ENCODE measurements at places on chromosomes 7 and 10. TPM values are rescaled to one million over a fixed set of nuclear protein-coding genes. Genes with fewer than 3 reads are reported as not detected.

GRCh38 chr7:49812534-49812933, 39.1 kb downstream of the VWC2 start:
- DNase-seq: no peak

GRCh38 chr10:112359606-112360307, 14.2 kb upstream of the ACSL5 start:
- no peak for DNase-seq

DNA sequence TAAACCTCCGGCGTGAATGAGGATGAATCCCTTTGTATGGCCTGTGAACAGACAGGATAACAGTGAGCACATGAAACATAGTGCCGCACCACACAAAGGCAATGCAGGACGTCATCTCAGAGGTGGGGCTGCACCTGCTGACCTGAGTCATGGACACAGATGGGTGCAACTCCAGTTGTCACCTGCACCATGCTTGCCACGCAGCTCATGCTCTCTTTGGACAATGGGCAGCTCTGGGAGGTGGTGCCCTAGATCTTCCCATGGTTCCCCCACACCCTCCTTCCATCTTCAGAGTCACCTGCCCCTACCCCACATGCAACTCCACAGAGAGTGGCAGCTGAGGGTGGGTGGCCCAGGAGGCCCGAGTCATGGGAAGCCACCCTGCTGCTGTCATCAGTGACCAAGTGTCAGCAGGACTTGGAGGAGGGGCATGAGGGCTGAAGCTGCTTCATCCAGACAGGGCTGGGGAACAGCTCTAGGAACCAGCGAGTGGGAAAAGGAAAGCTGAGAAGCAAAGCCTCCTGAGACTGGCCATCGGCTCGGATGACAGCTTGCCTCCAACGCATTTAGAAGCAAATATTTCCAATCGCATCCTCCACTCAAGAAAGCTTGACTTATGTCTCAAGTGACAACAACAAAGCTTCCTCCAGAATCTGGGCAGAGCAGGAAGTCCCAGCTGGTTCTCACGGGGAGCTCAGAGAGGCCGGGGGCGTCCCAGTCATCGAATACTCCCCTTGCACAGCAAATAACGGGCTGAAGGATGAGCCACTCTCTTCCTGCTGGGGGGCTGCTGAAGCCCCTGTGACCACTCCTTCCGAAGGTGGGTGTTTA, 27.1 kb downstream of the VIPR2 start:
- peak; percentile 26 for DNase-seq

DNA sequence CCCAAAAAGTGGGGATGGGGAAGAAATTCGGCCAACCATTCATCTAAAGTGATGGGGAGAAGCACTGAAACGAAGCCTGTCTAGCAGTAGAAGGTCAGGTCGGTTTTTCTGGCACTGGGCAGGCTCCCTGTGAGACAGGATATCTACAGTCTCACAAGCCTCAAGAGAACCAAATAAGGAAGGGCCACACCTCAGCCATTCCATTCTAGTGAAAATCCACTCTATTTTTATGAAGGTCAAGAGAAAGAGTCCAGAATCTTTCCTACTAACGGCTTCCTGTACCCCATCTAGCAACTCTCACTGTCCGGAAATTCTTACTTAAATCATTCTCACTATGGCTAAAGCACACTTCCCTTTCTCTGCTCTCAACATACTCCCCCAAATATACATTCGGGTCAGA, 267.1 kb downstream of the PRPF18 start:
- no peak for DNase-seq

DNA sequence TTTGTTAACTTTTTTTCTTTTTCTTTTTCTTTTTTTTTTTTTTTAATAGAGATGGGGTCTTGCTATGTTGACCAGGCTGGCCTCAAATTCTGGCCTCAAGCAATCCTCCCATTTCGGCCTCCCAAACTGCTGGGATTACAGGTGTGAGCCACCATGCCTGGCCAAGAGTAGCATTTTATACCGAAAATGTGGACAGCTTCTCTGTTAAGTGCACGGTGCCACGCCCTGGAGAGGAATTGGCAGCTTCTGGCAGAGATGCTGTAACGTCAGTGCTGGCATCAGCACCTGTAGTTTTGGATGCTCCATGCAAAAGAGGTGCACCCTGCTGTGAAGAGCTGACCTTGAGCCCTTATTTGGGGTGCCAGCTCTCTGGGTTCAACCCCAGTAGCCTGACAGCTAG, 18.2 kb downstream of the IL15RA start:
- DNase-seq: no peak

DNA sequence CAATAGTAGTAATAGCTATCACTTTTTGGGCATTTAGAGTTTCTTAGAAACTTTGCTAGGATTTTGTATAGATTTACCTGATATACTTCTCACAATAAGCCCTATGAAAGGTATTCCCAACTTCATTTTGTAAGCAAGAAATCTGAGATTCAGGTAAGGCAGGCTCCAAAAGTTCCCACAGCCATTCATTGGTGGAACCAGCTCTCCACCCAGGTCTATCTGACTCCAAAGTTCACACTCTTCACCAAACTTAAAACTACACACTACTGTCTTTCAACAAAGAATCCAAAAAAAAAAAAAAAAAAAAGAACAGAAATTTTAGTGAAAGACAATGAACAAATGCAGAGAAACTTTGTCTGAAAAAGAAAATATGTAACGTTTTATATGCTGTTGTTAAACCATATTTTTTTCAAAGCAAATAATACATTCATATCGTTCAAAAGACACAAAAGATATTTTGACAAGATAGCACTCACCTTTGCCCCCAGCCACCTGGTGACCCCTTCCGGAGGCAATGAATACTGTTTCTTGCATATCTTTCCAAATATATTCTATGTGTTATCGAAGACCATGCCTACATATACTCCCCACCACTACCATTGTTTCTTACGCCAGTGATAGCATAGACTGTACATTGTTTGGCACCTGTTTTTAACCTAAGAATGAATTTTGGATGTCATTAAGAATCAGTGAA, 108.2 kb downstream of the C1GALT1 start:
- no peak for DNase-seq

DNA sequence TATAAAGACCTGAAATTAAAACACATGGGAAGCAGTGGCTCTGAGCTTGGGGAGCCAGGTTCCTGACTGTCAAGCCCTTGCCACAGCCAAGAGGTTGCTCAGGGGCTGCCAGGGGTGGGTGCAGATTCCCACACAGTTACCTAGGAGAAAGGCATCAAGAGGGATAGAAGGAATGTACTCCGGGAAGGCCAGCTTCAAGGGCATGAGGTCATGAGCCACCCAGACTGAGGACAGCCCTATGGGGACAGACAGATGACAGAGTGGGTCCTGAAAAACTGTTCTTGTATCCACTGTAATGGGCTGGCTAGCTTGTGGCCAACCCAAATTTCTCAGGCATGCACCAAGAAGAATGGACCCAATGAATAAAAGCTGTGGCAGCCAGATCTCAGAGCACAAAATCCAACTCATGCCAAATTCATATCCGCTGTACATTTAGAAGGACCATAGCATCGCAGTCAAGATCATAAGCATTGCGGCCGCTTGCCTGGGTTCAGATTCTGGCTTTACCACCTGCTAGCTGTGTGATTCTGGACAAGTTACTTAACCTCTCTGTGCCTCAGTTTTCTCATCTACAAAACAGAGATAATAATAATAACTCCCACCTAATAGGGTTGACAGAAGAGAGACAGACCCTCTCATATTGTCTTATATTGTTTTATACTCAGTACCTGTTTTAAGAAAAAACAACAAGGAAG, 44.9 kb upstream of the KCNMA1 start:
- no peak for DNase-seq

- DNase-seq: no peak
Observed at GRCh38 chr10:91090761-91091529, 129.5 kb upstream of the PCGF5 start.

DNA sequence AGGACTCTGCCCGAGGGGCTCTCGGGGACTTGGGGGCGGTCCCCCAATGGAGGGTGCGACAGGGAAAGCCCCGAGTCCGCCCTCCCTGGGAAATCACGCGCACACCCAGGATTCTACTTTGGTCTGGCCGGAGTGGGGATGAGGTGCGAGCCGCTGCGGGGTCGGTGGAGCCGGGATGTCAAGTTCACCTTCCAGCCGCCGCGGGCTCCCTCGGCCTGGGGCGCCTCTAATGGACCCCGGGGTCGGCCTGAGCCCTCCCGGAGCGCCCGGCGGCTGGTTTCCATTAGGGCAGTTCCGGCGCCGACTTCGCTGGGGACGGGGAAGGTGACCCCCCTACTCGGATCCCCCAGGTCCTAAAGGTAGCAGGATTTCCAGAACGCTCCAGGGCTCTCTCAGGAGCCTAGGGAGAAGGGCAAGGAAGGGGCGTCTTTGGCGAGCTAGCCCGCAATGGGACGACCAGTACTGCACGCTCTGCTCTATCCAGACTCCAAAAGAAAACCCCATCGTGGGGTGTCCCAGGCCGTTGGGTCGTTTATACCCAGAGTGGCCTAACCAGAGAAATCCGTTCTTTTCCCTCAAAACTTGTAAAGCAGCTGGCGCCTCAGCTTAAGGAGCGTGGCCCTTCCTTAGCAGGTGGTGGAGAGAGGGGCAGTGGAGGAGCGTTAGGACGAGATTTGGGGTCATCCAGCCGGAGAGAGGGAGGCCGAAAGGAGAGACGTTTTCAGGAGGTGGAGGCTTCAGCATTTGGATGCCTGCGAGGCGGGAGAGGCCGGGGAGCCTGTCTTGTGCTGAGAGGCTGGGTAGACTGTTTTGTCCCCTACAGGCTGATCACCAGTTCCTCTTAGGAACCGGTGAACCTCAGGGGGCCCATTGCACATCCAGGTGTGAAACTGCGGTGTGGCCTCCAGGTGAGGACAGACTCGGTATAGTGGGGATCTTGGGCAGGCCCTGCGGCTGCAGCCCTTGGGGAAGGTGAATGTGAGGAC, 860 bp upstream of the WDR86 start:
- DNase-seq: no peak

- peak; percentile 38 for DNase-seq
Observed at GRCh38 chr10:132129431-132129830, 57.3 kb upstream of the DPYSL4 start.

GRCh38 chr7:81330108-81330507, 411.3 kb upstream of the SEMA3C start:
- DNase-seq: no peak

DNA sequence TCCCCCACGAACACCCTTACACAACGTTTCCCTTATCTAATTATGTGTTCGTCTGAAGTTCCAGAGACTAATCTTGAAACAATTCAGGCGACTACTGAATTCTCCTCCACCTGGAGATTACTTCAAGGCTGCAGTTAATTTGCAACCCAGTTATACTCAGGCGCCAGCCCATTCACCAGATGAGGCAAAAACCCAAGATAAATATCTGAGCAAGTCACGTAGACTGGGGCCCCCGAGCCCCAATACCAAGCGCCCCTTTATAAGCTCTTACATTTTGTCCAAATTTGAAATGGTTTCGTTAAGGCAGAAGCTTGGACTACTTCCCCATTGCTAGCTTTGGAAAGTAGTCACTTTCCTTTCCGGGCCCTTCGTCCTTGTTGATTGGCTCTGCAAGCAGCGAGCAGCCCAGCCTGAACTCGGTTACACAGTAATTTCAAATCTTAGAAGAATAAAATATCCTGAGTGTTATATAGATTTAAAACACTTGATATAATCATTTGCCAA, 1.2 kb downstream of the TPK1 start:
- no peak for DNase-seq

DNA sequence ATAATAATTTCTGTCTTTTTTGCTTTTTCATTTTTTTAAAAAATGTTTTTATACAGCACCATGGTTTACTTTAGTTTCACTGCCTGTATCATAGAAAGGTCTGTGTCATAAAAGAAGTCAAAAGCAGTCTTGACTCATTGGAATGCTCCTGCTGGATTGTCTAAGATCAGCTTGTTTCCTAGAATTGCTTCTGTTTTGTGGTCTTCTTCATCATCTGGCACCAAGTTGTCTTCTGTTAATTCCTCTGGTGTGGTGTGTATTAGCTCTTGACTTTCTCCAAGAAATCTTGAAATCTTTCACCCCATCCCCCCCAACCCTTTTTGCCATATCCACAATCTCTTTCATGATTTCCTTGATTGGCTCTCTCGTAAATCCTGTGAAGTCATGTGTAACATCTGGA, 250.3 kb upstream of the CXCL12 start:
- DNase-seq: no peak

- DNase-seq: no peak
Observed at GRCh38 chr7:145700488-145700887, 416.1 kb upstream of the CNTNAP2 start.

DNA sequence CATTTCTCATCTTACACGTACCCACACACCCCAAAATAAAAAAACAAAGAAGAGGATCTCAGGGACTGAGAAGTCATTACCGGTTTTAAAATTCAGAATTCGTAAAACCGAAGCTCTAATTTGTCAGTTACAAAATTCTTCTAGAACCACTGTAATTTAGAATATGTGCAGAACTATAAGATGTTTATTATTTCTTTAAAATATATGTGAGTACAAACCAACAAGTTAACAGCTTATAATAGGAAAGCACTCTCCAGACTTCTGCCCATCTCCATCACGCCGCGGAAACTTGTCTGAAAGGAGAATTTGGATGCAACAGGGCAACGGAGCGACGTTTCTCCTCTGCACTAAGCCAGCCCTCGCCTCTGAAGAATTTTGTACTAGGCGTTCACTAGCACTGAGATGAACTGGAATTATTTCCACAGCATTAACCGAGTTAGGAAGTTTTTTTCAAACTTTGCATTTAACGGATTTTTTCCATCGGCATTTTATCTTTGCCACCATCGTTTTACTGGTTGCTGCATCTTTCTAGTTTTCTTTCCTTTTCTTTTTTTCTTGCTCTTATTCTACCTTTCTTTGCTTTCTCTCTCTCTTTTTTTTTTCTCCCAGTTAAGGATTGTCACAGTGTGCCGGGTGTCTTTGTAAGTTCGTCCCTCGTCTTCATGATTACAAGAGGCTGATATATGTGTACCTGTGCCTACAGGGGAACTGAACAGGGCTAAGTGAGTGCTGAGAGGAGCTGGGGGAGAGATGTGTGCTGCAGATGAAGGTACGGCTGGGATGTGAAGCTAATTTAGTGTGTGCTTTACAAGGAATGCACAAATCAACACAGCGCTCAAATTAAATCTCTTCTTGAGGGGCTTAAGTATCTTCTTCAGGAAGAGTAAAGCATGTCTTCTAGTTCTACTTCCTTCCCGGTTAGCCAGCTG, 295.9 kb upstream of the NFE2L3 start:
- no peak for DNase-seq

GRCh38 chr10:61821693-61822092, 79.8 kb upstream of the ARID5B start:
- DNase-seq: no peak

Gene MYO1G
- 0.97 TPM for total RNA-seq

Gene SLC39A12
- total RNA-seq: not detected

Gene KAT6B
- total RNA-seq: 36.2 TPM

Gene ATG9B
- total RNA-seq: not detected

Gene VWDE
- total RNA-seq: not detected

Gene SFXN3
- 11.4 TPM for total RNA-seq

Gene PTPN20
- 19.3 TPM for total RNA-seq

Gene CXCL12
- 117 TPM for total RNA-seq
